ENCODE measurements at places on chromosomes 2 and 18. TPM values are rescaled to one million over a fixed set of nuclear protein-coding genes. Genes with fewer than 3 reads are reported as not detected.

DNA sequence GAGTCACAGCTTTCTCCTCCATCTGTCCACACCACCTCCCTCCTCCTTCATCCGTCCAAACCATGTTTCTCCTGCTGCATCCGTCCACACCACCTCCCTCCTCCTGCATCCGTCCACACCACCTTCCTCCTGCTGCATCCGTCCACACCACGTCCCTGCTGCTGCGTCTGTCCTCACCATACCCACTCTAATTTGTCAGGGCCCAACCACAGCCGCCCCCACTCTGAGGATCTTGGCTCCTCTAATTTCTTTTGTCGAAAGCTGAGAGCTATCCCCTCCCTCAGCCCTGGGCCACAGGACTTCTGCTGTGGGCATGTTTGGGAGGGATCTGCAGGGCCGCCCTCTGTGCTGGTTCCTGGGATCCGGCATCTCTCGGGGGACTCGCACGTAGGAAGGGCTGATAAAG is 67.4 kb downstream of the TPO start:
- DNase-seq: no peak

DNA sequence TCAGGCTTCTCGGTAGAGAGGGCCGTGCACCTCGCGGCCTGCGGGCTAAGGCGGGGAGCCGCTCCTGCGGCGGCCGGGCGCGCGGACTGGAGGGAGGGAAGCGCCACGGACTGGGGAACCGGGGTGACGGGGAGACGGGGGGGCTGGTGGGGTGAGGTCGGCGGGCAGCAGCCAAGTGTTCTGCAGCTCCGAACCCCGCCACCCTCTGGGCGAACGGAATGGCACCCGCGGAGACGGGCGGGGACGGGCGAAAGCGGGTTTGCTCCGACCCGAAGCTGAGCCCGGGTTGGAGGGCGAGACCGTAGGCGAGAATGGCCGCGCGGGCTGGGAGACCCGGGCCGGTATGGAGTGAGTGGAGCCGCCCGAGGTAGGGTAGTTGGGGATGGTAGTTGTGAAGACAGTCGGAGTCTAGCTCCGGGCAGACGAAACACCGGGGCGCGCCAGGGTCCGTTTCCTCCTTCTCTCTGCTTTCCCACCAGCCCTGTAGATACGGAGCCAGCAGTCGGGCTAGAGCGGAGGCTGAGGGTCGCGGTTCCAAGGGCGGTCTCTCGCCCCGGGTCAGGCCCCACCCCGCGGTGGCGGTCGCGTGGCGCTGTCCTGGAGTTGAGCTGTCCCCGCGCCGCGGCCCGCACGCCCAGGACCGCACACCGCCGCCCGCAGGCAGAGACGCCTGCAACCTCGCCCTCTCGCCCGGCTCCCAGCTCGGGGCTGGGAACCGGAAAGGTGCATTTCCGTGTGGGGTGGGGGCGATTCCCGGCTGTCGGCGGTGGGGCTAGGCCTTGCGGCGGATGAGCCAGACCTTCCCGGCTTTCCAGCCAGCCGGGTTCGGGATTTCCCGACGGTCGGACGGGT is 160.3 kb upstream of the SIX2 start:
- DNase-seq: peak; percentile 49

DNA sequence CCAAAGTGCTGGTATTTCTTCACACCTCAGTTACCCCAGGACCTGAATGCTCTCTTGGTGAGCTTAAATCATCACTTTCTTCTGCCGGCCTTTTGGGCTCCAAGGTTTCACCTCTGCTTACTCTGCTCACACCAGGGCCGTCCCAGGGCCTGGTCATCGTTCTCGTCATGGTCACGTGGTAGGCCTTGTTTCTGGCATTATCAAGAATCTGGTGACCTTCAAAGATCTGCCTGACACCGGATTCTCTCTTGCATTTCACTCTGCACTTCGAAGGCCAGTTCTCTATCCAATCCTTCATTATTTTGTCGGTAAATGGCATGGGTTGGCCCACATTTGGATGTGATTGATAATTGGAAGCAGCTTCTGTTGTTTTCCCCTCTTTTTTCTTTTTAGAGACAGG is 80.5 kb downstream of the HRH4 start:
- no peak for DNase-seq

DNA sequence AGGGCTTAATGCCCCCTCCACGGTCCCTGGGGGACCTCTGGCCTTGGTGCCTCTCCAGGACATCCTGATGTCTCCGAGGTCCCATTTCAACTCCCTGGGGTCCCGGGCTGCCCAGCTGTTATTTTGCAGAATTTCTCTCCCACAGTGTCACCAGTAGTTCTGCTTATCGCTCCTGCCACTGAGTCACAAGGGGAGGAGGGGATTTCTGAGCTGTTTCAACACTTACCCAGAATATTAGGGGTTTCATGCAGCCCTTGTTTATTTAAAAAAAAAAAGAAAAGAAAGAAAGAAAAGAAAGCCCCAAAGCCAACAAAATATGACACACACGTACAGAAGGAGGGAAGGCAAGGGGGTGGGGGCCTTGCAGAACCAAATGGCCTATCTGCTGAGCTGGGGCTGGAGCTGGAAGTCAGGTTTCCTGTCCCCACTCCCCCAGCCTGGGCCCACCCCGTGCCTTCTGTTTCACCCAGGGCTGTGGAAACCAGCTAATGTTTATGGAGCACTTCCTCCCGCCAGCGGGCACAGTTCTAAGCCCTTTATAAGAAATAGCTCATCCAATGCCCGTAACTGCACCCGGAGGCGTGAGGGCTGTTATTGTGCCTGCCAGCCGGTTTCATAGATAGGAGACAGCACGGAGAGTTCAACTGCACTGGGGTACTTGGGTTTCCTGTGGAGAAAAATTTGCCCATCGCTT is 8.4 kb upstream of the ARID5A start:
- DNase-seq: peak; percentile 45

DNA sequence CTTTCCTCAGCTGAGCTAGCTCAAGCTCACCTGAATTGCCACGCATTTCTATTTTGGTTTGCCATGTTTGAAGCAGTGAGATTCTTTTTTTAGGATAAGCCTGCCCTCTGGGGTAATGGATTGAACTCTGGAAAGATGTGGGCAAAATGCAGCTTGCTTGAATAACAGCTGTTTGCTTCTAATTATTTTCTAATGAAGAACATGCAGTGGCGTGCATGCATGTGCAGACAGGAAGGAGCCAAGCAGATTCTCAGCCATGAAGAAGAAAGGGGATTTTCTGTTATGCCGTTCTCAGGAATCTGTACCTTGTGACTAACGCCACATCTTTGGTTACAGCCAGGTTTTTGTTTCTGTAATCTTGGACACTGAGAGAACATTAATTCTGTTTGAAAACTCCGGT is 171.2 kb downstream of the ANTXR1 start:
- no peak for DNase-seq

GRCh38 chr2:229620289-229620688 is 94.1 kb downstream of the DNER start:
- DNase-seq: no peak

DNA sequence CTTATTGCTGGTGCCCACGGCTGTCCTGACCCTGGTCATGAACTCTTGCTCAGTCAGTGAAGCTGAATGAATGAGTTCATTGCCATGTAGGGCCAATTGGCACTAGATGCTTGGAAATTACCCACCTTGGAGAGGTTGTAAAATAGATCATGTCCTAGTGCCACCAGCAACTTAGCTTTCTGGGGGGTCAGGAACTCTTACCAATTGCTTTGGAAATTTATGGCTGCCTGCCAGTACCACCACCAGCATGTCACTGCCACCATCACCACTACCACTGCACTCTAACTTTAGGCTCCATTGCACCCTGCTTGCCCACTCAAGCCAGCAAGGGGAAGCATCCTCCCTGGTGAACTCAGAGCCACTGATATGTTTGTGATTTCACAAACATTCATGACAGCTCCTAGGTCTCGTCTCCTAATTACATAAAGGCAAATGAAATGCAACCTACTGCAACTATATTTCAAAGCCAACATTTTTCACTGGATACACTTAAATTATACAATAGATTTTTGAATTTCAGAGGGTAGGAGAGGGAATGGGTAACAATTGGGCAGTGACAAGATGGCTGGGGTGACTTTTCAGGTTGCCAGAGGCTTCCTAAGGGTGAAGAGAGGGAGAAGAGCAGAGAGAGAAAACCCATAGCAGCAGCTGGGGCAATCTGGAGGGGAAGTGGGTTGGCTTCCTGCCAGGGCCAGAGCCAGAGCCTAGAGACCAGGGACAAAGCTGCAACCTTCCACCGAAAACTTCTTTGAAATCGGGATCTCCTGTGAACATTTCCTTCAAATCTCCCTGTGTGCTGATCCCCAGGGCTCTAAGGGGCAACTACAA is 3.5 kb upstream of the EMILIN1 start:
- DNase-seq: peak; percentile 63

DNA sequence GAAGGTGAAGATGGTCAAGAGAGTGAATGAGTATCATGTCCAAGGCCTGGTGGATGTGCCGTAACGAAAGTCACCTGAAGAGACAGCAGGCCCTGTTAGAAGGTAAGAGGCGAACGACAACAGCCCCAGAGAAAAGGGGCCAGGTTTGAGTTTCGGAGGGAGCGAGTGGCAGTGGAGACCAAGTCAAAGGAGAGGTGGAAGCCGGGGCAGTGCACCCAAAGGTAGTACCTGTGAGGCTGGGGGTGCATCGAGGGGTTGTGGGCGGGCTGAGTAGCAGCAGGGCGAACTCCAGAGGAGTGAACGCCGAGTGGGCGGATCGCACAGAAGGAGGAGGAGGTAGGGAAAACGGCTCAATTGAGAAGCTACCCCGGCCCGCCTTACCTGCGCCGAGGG is 358 bp downstream of the USP37 start:
- peak; percentile 16 for DNase-seq

GRCh38 chr2:236986524-236987330 is 99.0 kb upstream of the COPS8 start:
- DNase-seq: no peak

- no peak for DNase-seq
These were observed at the start of gene CCDC195 for GRCh38 chr2:224716201-224716600. Gene CCDC195, minus strand, starts transcription at chr2:224716365. Its CDS starts 0 bp downstream, at chr2:224716365.

DNA sequence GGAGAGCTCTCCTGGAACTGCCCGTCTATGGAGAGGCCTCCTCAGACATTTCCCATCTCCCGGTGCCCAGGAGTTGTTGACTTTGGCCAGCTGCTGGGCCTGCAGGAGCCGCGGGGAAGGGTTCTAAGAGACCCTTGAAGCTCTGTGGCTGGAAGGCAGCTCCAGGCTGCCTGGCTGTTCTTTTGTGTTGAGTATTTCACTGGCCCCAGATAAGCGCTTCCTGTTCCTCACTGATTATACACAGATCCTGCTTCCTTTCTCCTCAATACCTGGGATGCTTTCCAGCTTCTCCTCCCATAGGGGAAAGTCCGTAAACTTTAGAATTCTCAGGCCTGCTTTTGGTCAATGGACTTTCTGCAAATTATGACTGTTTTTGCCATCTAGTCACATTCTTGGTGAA is 57.8 kb downstream of the TGOLN2 start:
- DNase-seq: peak; percentile 55

DNA sequence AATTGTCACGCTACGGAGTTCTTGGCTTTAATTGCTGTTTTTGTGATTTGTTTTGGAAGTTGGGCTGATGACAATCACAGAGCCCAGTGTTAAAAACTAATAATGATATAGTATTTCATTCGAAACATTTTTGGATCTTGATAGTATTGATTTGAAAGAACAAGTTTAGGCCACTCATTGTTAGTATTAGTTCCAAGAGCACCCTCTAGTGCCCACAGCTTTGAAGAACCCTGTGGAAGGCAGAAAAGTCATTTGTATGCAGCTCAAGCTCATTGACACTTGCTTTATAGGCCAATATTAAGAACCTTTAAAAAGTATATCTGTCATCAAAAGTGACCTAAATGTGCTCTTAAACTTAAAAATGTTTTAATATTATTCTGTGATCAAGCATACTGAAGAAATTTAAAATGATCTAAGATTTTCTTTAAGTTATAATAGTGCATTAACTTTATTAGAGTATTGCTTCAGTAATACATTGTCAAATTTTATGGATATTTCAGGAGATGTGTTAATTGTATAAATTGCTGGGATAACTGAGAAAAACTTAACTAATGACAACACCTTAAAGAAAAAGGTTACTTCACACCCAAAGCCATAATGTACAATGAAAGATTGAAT is 191.0 kb downstream of the GRB14 start:
- peak; percentile 44 for DNase-seq

- DNase-seq: no peak
These were observed 34.8 kb upstream of the MYO3B start for GRCh38 chr2:170143045-170143717.

GRCh38 chr2:112141626-112142007 is 3.4 kb downstream of the FBLN7 start:
- DNase-seq: no peak

GRCh38 chr18:26091047-26091630 is 726 bp upstream of the SS18 start:
- DNase-seq: peak; percentile 48

- no peak for DNase-seq
These were observed 500.2 kb downstream of the EIPR1 start for GRCh38 chr2:2877427-2877826.

DNA sequence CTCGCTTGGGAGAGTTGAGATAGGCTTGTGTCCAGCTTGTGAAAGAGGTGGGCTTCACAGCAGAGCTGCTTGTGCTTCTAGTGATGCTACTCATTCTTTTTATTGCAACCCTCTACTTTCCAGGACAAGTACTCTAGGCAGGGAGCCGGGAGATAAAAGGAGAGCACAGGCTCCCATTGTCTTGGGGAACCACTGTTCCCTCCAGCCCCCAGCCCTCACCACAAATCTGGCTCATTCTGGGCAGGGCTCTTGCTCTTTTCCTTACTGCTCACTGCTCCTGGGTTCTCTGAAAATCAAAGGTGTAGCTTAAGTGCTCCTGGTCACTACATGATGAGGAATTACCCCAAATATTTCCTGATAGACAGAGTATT is 81.4 kb downstream of the CABYR start:
- no peak for DNase-seq

- DNase-seq: no peak
These were observed 24.5 kb upstream of the LCLAT1 start for GRCh38 chr2:30422444-30423040.

DNA sequence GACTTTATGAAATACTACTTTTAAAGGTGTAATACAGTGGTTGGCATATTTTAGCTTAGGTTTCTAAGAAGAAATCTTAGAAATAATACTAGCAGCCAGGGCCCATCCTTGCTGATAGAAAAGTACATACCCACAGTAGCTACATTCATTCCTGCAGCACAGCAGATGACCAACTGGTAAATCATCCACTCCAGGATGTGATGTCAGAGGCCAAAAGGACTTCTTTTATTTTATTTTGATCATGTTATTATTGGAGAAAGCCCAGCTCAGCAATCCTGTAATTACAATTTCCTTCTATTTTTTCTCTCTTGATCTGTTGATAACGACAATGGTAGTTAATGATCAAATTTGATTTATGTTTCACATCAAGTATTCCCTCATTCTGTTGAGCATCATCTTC is 18.0 kb upstream of the TTN start:
- DNase-seq: peak; percentile 88

Gene HOXD12
- not detected for total RNA-seq

Gene AQP12A
- not detected for total RNA-seq

Gene CDK15
- not detected for total RNA-seq

Gene LINC00305
- total RNA-seq: 0.20 TPM

Gene VAMP8
- total RNA-seq: 13.7 TPM

Gene HOXD3
- total RNA-seq: 6.5 TPM

Gene PLA2R1
- 7.0 TPM for total RNA-seq

Gene TFPI
- 1,922 TPM for total RNA-seq

Gene PELI1
- 44.5 TPM for total RNA-seq

Gene EHBP1
- 17.9 TPM for total RNA-seq

Gene NT5DC4
- total RNA-seq: not detected

Gene ICOS
- not detected for total RNA-seq

Gene SAG
- not detected for total RNA-seq

Gene HIBCH
- 13.9 TPM for total RNA-seq

Data from lung microvascular endothelial cell (primary cell).